ENCODE measurements at places on chromosomes 16 and 17.

DNA sequence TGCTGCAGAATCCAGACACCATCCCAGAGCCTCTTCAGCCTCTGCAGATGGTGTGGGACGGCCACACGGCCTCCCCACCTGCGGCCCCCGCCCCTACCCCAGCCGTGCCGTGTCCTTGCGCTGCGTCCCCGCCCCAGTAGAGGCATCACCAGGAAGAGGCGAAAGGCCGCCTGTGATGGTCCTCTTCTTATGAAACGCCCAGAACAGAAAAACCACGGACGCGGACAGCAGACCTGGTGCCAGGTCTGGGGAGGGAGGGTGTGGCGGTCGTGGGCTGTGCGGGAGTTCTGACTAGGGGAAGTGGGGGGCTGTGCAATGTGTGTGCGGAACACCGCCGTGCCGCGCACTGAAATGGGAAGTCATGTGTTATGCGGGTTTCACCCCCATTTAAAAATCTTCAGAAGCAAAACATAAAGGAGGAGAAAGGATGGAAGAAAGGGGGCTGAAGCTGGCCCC, 25.5 kb downstream of the ACSF3 start:
- DNase-seq, result no peak

- DNase-seq, result no peak
Measured at GRCh38 chr17:29683481-29683880, 60.8 kb upstream of the CORO6 start.

GRCh38 chr16:55645986-55646385, 9.8 kb upstream of the SLC6A2 start:
- DNase-seq, result no peak

DNA sequence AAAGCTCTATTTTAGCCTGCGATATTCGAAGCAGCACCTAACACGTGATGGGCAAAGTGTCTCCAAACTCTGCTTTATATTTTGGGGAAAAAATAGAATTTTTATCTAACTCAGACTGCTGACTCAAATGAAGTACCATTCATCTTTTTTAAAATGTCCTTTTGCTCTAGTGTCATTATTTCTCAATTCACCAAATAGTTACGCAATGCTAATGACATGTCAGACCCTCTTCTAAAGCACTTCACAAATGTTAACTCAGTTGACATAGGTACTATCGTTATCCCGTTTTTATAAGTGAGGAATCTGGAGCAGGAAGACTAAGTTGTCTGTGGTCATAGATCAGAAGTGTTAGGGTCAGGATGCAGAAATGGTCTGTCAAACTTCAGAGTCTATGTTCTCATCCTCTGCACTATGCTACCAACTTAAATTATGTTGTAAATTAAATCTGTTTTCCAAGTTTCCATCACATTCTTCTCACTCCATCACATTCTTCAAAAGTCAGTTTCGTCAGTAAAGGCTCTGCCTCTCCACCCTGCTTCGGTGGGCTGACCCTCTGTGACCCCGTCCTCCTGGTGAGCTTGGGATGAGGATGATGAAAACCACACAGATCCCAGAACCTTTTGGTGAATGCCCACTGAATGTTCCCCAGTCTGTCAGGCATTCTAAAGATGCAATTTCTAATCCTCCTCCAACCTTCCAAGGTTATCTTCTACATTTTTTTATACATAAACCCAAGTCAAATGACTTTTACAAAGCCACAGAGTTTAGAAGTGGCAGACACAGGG, 102.8 kb downstream of the ADAMTS18 start:
- DNase-seq, result no peak

- no peak for DNase-seq
Measured at GRCh38 chr16:15966836-15967546, 17.6 kb downstream of the ABCC1 start.

GRCh38 chr17:50261051-50261915, 13.0 kb upstream of the TMEM92 start:
- no peak for DNase-seq

All from stimulated activated CD8-positive, alpha-beta memory T cell treated with anti-CD3 and anti-CD28 coated beads, Interleukin-7, amount 100 ng/mL, for 24 hours (primary cell).